ENCODE measurements at places on chromosomes 2 and 18. TPM values are rescaled to one million over a fixed set of nuclear protein-coding genes. Genes with fewer than 3 reads are reported as not detected.
A peak's percentile ranks its signal among the peaks of the same experiment; 100 is the strongest.

Gene SLC8A1
- total RNA-seq: 5.1 TPM

Gene LIMS4
- total RNA-seq: 4.0 TPM

Gene SLC11A1
- total RNA-seq: 14.5 TPM

Gene ACP1
- 134 TPM for total RNA-seq

Gene TDRD15
- under 0.01 TPM for total RNA-seq

Gene QPCT
- 1.0 TPM for total RNA-seq

Gene CRYBA2
- not detected for total RNA-seq

DNA sequence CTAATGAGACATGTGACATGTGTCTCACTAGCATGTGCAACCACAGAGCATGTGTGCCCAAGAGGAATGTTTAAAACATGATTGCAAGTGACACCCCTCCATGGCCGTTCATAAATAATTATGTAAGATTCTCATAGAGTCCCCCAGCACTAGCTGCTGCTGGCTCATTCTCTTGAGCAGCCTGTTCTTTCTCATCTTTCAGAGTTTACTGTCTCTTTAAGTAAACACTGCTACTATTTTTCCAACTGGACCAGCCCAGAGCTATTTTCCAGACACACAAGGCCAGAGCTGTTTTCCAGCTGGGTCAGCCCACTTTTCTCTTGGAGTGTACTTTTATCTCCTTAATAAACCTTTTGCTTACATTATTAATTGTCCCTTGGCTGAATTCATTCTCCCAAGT is 326.8 kb upstream of the DLGAP1 start:
- H3K4me3 ChIP-seq: no peak overlapping the region
- H3K27ac ChIP-seq: no peak overlapping the region
- H3K36me3 ChIP-seq: no peaks in the 10 kb centered on the region
- no peaks in the 10 kb centered on the region for H3K4me1 ChIP-seq
- no peaks in the 10 kb centered on the region for H3K27me3 ChIP-seq

- peaks cover 14% of the 10 kb centered on the region for H3K4me1 ChIP-seq
- no peak overlapping the region for H3K27ac ChIP-seq
- H3K27me3 ChIP-seq: no peaks in the 10 kb centered on the region
- DNase-seq: no peak
- H3K36me3 ChIP-seq: no peaks in the 10 kb centered on the region
Observed at GRCh38 chr2:42844901-42845821, 52.8 kb upstream of the HAAO start.

- no peak overlapping the region for H3K27ac ChIP-seq
- no peak for DNase-seq
- H3K36me3 ChIP-seq: no peaks in the 10 kb centered on the region
- H3K4me3 ChIP-seq: no peak overlapping the region
- H3K27me3 ChIP-seq: no peaks in the 10 kb centered on the region
Observed at GRCh38 chr2:203781151-203781550, 74.7 kb downstream of the CD28 start.

DNA sequence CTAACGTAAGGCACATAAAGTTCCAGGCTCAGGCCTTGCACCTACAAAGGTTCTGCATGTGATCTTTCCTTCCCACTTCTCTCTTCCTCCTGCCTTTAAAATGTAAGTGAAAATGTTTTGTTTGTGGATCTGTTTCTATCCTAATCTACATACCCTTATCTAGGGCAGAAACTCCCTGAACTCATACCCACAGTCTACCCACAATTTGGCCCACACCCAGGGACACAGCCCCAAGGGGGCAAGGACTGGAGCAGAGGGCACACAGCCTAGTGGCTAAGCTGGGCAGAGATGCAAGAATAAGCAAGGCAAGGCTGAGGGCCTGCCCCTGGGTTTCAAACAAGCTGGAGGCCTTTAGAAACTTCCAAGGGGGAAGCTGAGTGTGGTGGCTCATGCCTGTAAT is 71.0 kb downstream of the HS1BP3 start:
- peaks cover 39% of the 10 kb centered on the region for H3K4me1 ChIP-seq
- no peaks in the 10 kb centered on the region for H3K36me3 ChIP-seq
- DNase-seq: no peak
- no peak overlapping the region for H3K4me3 ChIP-seq
- peak overlapping the region; percentile 90 for H3K27ac ChIP-seq
- no peaks in the 10 kb centered on the region for H3K27me3 ChIP-seq

GRCh38 chr2:20567159-20567925 is 83.6 kb downstream of the HS1BP3 start:
- no peaks in the 10 kb centered on the region for H3K36me3 ChIP-seq
- peaks cover 54% of the 10 kb centered on the region for H3K4me1 ChIP-seq
- H3K27me3 ChIP-seq: no peaks in the 10 kb centered on the region
- H3K4me3 ChIP-seq: no peak overlapping the region

DNA sequence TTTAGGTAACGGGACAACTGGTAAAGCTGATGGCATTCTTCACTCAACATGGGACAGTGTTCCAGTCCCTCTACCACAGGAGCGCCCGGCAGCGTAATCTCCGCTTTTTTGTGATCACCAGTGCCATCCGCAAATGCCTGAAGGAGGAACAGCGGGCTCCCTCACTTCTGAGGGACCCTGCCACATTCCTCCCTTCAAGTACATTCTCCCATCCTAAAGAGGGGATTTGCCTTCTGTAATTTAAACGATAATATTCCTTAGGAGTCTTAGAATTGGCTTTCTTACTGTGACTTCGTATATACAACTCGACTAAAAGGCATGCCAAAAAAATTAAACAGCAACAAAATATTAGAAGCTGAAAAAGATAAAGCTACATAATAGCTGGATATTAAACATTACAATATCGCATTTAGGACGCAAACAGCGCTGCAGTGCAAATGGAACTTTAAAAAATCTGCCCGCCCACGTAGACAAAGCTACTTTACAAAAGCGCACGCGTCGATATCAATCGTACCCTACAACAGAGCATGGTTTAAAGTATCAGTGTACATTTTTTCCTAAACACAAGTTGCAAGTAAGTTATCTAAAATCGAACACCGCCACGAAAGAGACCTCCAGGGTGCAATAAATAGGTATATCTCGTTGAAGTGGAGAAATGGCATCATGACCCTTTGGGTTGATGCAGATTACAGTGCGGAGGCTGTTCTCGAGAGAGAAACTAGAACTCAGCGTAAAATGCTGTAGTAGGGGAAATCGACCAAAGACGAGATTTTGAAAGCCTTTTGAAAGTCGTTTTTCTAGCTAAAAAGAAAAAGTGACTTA is 2.3 kb upstream of the VSNL1 start:
- H3K36me3 ChIP-seq: no peaks in the 10 kb centered on the region
- no peaks in the 10 kb centered on the region for H3K4me1 ChIP-seq
- DNase-seq: no peak

DNA sequence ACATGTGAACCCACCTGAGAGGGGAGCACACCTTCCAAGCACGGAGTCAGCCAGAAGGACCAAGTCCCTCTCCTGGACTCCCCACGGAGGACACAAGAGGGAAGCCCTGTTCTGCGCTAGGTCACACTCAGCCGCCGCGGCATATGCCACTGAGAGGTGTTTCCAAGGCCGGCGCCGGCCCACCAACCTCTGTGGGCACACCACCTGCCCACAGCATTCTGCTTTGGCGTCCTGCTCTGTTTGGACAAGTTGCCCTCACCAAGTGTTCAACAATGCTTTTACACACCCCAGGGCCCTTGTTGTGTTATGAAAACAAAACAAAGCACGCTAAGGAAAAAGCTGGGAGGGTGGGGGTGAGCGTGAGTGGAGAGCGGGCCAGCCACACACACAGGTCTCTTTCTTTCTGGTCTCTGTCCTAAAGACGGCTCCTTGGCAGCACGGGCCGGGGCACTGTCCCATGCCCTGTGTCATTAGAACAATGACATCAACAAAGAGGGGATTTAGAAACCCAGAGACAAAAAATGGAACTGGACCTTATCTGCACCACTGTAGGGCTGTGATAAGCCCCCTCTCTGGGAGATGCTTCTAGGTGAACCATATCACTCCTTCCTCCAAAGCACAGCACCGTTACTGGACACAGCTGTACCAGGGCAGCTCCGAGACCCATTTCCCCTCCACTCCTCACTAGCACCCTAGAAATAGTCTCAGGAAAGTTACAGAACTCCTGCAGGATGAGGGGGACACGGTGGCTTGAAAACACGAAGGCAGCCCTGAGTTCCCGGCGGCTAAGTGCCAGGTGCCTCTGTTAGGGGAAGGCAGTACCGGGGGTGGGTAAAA is 17.0 kb downstream of the SMAD7 start:
- DNase-seq: peak; percentile 91
- peak overlapping the region; percentile 65 for H3K27ac ChIP-seq
- peaks cover 100% of the 10 kb centered on the region for H3K4me1 ChIP-seq
- H3K36me3 ChIP-seq: no peaks in the 10 kb centered on the region
- H3K27me3 ChIP-seq: no peaks in the 10 kb centered on the region

DNA sequence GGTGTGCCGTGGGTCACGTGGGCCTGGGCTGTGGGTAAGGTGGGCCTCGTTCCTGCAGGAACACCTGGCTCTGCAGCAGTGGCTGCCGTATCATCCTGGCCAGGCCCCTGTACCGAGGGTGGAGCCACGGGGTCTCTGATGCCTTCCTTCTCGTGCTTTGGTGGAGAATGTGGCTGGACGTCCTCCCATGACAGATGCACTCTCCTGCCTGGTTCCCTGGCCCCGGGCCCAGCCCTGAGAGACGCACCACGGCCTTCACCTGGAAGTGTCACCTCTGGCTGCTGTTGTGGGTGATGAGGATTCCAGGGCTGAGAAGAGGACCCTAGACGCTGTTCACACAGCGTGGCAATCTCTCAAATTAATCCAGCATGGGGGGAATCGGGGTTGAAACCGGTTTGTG is 49.5 kb downstream of the NFATC1 start:
- no peaks in the 10 kb centered on the region for H3K36me3 ChIP-seq
- H3K4me3 ChIP-seq: no peak overlapping the region
- no peak overlapping the region for H3K27ac ChIP-seq
- no peaks in the 10 kb centered on the region for H3K4me1 ChIP-seq
- DNase-seq: no peak

GRCh38 chr18:25561918-25562317 is 210.0 kb upstream of the ZNF521 start:
- no peaks in the 10 kb centered on the region for H3K4me1 ChIP-seq
- H3K4me3 ChIP-seq: no peak overlapping the region
- no peak overlapping the region for H3K27ac ChIP-seq

GRCh38 chr2:236774171-236774570 is 204.5 kb downstream of the ACKR3 start:
- no peaks in the 10 kb centered on the region for H3K27me3 ChIP-seq
- no peak overlapping the region for H3K27ac ChIP-seq
- H3K4me3 ChIP-seq: no peak overlapping the region
- DNase-seq: no peak
- H3K36me3 ChIP-seq: no peaks in the 10 kb centered on the region
- H3K4me1 ChIP-seq: peaks cover 10% of the 10 kb centered on the region

DNA sequence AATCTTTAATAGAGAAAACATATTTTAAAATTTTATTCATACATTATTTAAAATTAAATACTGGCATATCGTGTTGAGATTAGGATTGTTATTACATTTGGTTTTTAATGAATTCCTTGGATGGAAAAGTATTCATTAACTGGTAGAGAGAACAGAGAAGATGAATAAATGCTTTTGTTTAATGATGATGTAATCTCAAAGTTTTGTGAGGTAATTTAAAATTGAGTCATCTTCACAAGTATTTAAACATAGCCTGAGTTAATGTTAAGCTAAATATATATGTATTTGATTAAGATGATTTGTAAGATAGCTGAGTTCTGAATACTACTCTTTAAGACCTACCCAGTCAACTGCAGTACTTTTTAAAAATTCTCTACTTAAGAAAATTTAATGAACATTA is 713.4 kb upstream of the VRK2 start:
- no peak for DNase-seq
- H3K4me3 ChIP-seq: no peak overlapping the region
- H3K27ac ChIP-seq: no peak overlapping the region
- H3K36me3 ChIP-seq: no peaks in the 10 kb centered on the region
- no peaks in the 10 kb centered on the region for H3K4me1 ChIP-seq

- H3K4me1 ChIP-seq: no peaks in the 10 kb centered on the region
- no peak overlapping the region for H3K27ac ChIP-seq
- DNase-seq: no peak
- no peaks in the 10 kb centered on the region for H3K27me3 ChIP-seq
- no peaks in the 10 kb centered on the region for H3K36me3 ChIP-seq
Observed at GRCh38 chr18:35465329-35465728, 32.4 kb downstream of the INO80C start.

DNA sequence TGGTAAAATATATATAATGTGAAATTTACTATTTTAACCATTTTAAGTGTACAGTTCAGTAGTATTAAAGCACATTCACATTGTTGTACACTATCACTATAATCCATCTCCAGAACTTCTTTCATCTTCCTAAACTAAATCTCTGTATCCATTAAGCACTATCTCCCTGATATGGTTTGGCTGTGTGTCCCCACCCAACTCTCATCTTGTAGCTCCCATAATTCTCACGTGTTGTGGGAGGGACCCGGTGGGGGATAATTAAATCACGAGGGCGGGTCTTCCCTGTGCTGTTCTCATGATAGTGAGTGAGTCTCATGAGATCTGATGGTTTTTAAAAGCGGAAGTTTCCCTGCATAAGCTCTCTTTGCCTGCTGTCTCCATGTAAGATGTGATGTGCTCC is 178.9 kb upstream of the NABP1 start:
- no peaks in the 10 kb centered on the region for H3K27me3 ChIP-seq
- no peak overlapping the region for H3K27ac ChIP-seq
- H3K4me3 ChIP-seq: no peak overlapping the region
- no peak for DNase-seq
- H3K4me1 ChIP-seq: no peaks in the 10 kb centered on the region
- H3K36me3 ChIP-seq: no peaks in the 10 kb centered on the region

DNA sequence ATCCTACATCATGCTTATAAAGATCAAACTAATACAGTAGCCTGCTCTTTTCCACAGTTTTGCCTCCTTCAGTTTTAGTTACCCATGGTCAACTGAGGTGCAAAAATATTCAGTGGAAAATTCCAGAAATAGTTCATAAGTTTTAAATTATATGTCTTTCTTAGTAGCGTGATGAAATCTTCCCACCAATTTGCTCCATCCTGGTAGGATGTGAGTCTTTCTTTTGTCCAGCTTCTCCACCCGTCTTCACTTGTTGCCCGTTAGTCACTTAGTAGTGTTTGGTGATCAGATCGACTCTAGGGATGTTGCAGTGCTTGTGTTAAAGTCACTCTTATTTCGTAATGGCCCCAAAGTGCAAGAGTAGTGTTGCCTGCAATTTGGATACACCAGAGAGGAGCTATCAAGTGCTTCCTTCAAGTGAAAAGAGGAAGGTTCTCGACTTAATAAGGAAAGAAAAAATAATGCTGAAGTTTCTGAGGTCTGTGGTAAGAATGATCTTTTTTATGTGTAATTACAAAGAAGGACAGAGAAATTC is 57.0 kb downstream of the CEP192 start:
- H3K36me3 ChIP-seq: peaks cover 6% of the 10 kb centered on the region
- no peak overlapping the region for H3K4me3 ChIP-seq
- no peak overlapping the region for H3K27ac ChIP-seq
- no peaks in the 10 kb centered on the region for H3K27me3 ChIP-seq
- no peak for DNase-seq

- peaks cover 1% of the 10 kb centered on the region for H3K4me1 ChIP-seq
- no peak overlapping the region for H3K27ac ChIP-seq
- H3K36me3 ChIP-seq: no peaks in the 10 kb centered on the region
- no peak for DNase-seq
Observed at GRCh38 chr2:41729800-41730364, 317.9 kb upstream of the PKDCC start.

- H3K4me3 ChIP-seq: no peak overlapping the region
- no peak for DNase-seq
- H3K36me3 ChIP-seq: no peaks in the 10 kb centered on the region
- H3K27me3 ChIP-seq: no peaks in the 10 kb centered on the region
- H3K27ac ChIP-seq: no peak overlapping the region
Observed at GRCh38 chr2:144277622-144278354, 242.1 kb downstream of the ZEB2 start.

- no peaks in the 10 kb centered on the region for H3K4me1 ChIP-seq
- H3K27ac ChIP-seq: no peak overlapping the region
- no peak for DNase-seq
- H3K27me3 ChIP-seq: no peaks in the 10 kb centered on the region
- no peaks in the 10 kb centered on the region for H3K36me3 ChIP-seq
Observed at GRCh38 chr18:73656691-73657090, 490.9 kb downstream of the FBXO15 start.
